GM23248 (cell line): ENCODE measurements at places on chromosomes 4 and X. TPM values are rescaled to one million over a fixed set of nuclear protein-coding genes. Genes with fewer than 3 reads are reported as not detected.

Gene HEPH
- 28.2 and 42.4 TPM in 2 replicates for total RNA-seq

Gene EVC2
- 8.0 and 8.1 TPM in 2 replicates for total RNA-seq

Gene GRIA3
- total RNA-seq: 36.0 TPM in 2 replicates

Gene MAGEA10
- not detected in 2 replicates for total RNA-seq

Gene MXRA5
- total RNA-seq: 72.0 and 79.1 TPM in 2 replicates

Gene TLR6
- 0.76 and 3.4 TPM in 2 replicates for total RNA-seq

Gene KLB
- total RNA-seq: not detected in 2 replicates

Gene HSFX4
- total RNA-seq: not detected in 2 replicates

Gene RTL9
- 0.13 and 0.97 TPM in 2 replicates for total RNA-seq

Gene MAGEA12
- 0.54 TPM in 1 of 2 replicates, not detected in the other for total RNA-seq

Gene ZNF732
- total RNA-seq: 0.11 and 0.51 TPM in 2 replicates

Gene MAGEA6
- not detected in 2 replicates for total RNA-seq

Gene PSAPL1
- not detected in 2 replicates for total RNA-seq
